Left kidney (tissue), 8 donors: ENCODE measurements at places on chromosomes 16 and 17. TPM values are rescaled to one million over a fixed set of nuclear protein-coding genes. Genes with fewer than 3 reads are reported as not detected.

PERCC1 gene
- 0.20 TPM for polyA plus RNA-seq

CHST6 gene
- polyA plus RNA-seq: 0.98 TPM

XAF1 gene
- 18.8 TPM for polyA plus RNA-seq

SCGB1C2 gene
- 0.35 TPM for polyA plus RNA-seq

SLC46A1 gene
- polyA plus RNA-seq: 17.4 TPM

PLD6 gene
- polyA plus RNA-seq: 4.5 TPM

KRTAP9-4 gene
- polyA plus RNA-seq: not detected

OR4D1 gene
- polyA plus RNA-seq: 0.10 TPM

PRSS22 gene
- 8.2 TPM for polyA plus RNA-seq

SALL1 gene
- polyA plus RNA-seq: 126 TPM

UTS2R gene
- polyA plus RNA-seq: 0.40 TPM

TBC1D3 gene
- not detected for polyA plus RNA-seq

ACD gene
- polyA plus RNA-seq: 23.9 TPM

CHTF18 gene
- 22.9 TPM for polyA plus RNA-seq

SEPTIN1 gene
- polyA plus RNA-seq: 1.8 TPM

PRSS8 gene
- polyA plus RNA-seq: 54.4 TPM

FOXN1 gene
- 0.55 TPM for polyA plus RNA-seq

KRTAP2-1 gene
- polyA plus RNA-seq: not detected

KREMEN2 gene
- polyA plus RNA-seq: 1.4 TPM

DHRS13 gene
- 12.7 TPM for polyA plus RNA-seq

TBX6 gene
- 1.1 TPM for polyA plus RNA-seq

B9D1 gene
- polyA plus RNA-seq: 39.4 TPM

SLFN11 gene
- 11.6 TPM for polyA plus RNA-seq

KCNH4 gene
- polyA plus RNA-seq: not detected

CACNG4 gene
- polyA plus RNA-seq: 3.5 TPM

SP6 gene
- 2.7 TPM for polyA plus RNA-seq

CDT1 gene
- polyA plus RNA-seq: 13.3 TPM

CEP295NL gene
- polyA plus RNA-seq: 0.78 TPM

KRT25 gene
- not detected for polyA plus RNA-seq

PTGES3L gene
- 2.4 TPM for polyA plus RNA-seq

GAS7 gene
- 16.9 TPM for polyA plus RNA-seq

KRT32 gene
- polyA plus RNA-seq: not detected

MAF gene
- 53.7 TPM for polyA plus RNA-seq

SCARF1 gene
- polyA plus RNA-seq: 6.3 TPM

CCL1 gene
- not detected for polyA plus RNA-seq

C17orf50 gene
- polyA plus RNA-seq: not detected

SLC5A2 gene
- 62.1 TPM for polyA plus RNA-seq

IRX3 gene
- polyA plus RNA-seq: 20.1 TPM

RAB40C gene
- polyA plus RNA-seq: 17.3 TPM

GPR179 gene
- 0.28 TPM for polyA plus RNA-seq

CRISPLD2 gene
- 6.1 TPM for polyA plus RNA-seq

SDK2 gene
- 9.3 TPM for polyA plus RNA-seq

HOXB8 gene
- 44.8 TPM for polyA plus RNA-seq

DNAH17 gene
- 3.6 TPM for polyA plus RNA-seq

ZFP3 gene
- polyA plus RNA-seq: 19.1 TPM

TRPV3 gene
- polyA plus RNA-seq: 1.1 TPM

STRADA gene
- polyA plus RNA-seq: 92.9 TPM

GP1BA gene
- 3.2 TPM for polyA plus RNA-seq

TBC1D28 gene
- not detected for polyA plus RNA-seq

FHOD1 gene
- polyA plus RNA-seq: 44.5 TPM

GPR142 gene
- polyA plus RNA-seq: 0.25 TPM

GGNBP2 gene
- polyA plus RNA-seq: 112 TPM

KIF2B gene
- polyA plus RNA-seq: not detected
